ENCODE measurements at places on chromosomes 4 and X.

GRCh38 chrX:39542316-39542715 lies 555.4 kb downstream of the BCOR start:
- no peak for DNase-seq

DNA sequence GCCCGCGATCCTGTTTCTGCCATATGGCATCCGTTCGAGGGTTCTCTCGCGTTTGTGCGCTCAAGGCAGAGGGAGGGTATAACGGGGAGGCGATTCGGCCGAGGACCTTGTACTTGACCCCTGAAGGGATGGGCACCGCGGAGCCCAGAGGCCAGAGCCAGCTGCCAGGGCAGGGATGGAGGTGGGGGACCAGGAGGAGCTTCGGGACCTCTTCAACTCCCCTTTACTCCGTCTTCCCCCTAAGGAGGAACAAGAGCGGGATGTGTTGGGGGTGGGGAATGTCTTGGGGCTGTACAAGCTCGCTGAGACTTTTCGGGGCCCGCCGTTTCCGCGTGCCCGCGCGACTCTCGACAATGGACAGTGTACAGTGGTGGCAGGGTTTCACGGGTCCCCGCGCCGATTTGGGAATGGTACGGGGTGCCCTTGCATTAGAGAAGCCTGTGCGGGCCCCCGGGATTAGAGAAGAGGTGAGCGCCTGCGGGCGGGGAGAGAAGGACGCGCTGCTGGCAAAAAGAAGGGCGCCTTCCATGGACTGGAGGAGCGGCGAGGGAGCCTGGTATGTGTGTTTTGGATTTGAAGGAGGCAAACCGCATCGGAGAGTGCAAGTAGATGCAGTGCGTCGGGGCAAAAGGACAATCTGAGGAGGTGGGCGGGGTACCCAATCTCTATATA lies 760 bp downstream of the UGT8 start:
- DNase-seq = no peak

DNA sequence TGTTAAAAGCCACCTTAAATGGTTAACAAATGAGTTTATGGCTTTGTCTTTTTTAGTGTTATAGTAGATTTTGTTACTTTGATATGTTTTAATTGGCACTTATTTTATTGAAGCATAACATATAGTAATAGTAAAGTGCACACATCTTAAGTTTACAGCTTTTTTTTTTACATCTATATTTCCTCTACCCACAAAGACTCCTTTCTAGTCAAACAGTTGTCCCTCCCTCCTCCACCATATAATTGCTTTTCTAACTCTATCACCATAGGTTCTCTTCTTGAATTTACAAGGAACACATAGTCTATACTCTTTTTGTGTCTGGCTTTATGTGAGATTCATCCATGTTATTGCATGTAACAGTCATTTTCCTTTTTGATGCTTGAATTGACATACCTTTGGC lies 71.5 kb downstream of the PDK3 start:
- no peak for DNase-seq

DNA sequence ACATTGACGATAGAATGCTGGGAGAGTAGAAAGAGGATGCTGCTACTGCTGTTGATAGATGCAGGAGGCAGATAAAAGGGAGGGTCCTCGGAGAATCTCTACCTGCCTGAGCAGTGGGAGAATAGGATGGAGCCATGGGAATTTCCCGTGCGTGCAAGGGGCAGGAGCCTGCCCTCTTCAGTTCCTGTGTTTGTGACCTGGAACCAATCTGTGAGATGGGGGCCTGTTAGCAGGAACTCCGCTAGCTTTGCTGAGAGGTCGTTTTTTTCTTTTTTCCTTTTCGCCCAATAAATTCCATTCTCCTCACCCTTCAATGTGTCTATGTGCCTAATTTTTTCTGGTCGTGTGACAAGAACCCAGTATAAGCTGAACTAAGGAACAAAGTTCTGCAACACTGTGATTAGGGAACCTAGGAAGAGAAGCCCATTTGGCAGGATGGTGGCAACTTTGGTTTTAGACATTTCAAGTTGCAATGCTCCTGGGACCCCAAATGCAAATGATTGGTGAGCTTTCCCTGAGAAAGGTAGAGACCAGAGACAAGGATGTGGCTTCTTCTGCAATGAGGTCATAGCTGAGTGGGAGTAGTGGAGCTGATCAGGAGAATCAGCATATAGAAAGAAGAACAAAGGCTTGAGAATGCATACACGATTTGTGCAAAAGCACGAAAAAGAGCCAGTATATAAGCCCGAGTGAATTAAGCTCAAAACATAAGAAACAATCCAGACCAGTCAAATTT lies 23.9 kb downstream of the SLC39A8 start:
- DNase-seq = no peak

GRCh38 chr4:22780317-22780716 lies 87.6 kb downstream of the GBA3 start:
- DNase-seq = no peak
